Ovary (tissue), 10 donors: ENCODE measurements at places on chromosomes 7 and 10.

- H3K27me3 ChIP-seq = no peaks in the 10 kb centered on the region
- no peak overlapping the region for H3K27ac ChIP-seq
- DNase-seq = no peak
- H3K36me3 ChIP-seq = no peaks in the 10 kb centered on the region
- H3K4me1 ChIP-seq = no peaks in the 10 kb centered on the region
- no peak overlapping the region for H3K4me3 ChIP-seq
These were observed 54.4 kb downstream of the PKD1L1 start for GRCh38 chr7:47893721-47894365.

GRCh38 chr7:82339958-82340357, 103.6 kb downstream of the CACNA2D1 start:
- no peaks in the 10 kb centered on the region for H3K4me1 ChIP-seq
- DNase-seq = no peak
- H3K4me3 ChIP-seq = no peak overlapping the region
- H3K27ac ChIP-seq = no peak overlapping the region
- no peaks in the 10 kb centered on the region for H3K27me3 ChIP-seq
- H3K36me3 ChIP-seq = no peaks in the 10 kb centered on the region

GRCh38 chr7:3544202-3544601, 243.2 kb downstream of the SDK1 start:
- no peaks in the 10 kb centered on the region for H3K36me3 ChIP-seq
- H3K27me3 ChIP-seq = no peaks in the 10 kb centered on the region
- no peak for DNase-seq
- H3K4me1 ChIP-seq = no peaks in the 10 kb centered on the region
- no peak overlapping the region for H3K4me3 ChIP-seq

DNA sequence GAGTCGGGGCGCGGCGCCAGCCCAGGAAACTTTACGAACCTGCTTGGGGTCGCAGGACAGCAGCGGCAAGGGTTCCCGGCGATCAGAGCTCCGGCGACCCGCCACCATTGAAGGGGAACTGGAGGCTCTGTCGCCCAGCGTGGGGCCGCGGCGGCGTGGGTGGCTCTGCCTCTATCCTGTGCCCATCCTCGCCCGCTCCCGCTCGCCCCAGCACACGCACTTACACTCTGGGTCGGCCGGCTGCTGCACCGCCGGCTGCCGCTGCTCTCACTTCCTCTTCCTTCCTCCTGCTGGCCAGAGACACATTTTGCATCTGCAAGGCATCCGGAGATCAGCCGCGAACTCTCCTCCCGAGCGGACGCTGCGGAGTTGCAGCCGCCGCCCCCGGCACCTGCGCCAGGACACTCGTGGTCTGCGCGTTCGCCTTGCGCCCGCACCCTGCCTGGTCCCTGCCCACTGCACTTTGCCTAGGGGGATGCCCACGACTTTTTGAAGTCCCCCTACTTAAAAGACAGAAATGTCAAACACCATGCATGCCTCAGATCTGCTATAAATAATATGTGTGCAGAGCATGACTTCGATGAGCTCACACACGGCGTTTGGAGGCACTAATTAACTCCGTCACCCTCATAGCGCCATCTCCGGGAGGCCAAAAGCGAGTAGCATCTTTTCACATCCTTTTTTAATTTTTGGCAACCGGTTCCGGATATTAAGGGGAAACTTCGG, at the start of gene ELMO1:
ELMO1 (minus strand) TSS at position 229 of the 726 bp plus-strand sequence. CDS start 106,174 bp downstream, outside the sequence.
- peak within 1 kb of the TSS; percentile 67 for H3K27ac ChIP-seq
- H3K4me1 ChIP-seq = peaks cover 3% of the 10 kb centered on the region
- H3K36me3 ChIP-seq = no peaks in the 10 kb centered on the region

- DNase-seq = no peak
- no peaks in the 10 kb centered on the region for H3K36me3 ChIP-seq
- no peaks in the 10 kb centered on the region for H3K4me1 ChIP-seq
- H3K4me3 ChIP-seq = no peak overlapping the region
These were observed 45.3 kb upstream of the OSBPL3 start for GRCh38 chr7:25025218-25025671.

- peaks cover 7% of the 10 kb centered on the region for H3K4me1 ChIP-seq
- DNase-seq = peak; percentile 50
- no peaks in the 10 kb centered on the region for H3K27me3 ChIP-seq
- H3K4me3 ChIP-seq = no peak overlapping the region
These were observed 44.4 kb upstream of the OCM2 start for GRCh38 chr7:98034081-98035035.

- no peak overlapping the region for H3K4me3 ChIP-seq
- DNase-seq = no peak
- H3K4me1 ChIP-seq = peaks cover 12% of the 10 kb centered on the region
- no peaks in the 10 kb centered on the region for H3K27me3 ChIP-seq
- no peak overlapping the region for H3K27ac ChIP-seq
These were observed 29.0 kb upstream of the DGKI start for GRCh38 chr7:137875746-137876145.

- no peaks in the 10 kb centered on the region for H3K36me3 ChIP-seq
- no peaks in the 10 kb centered on the region for H3K27me3 ChIP-seq
These were observed 98.7 kb downstream of the TCERG1L start for GRCh38 chr10:131212763-131213325.

- DNase-seq = no peak
- no peak overlapping the region for H3K4me3 ChIP-seq
- no peaks in the 10 kb centered on the region for H3K27me3 ChIP-seq
- H3K36me3 ChIP-seq = no peaks in the 10 kb centered on the region
- no peaks in the 10 kb centered on the region for H3K4me1 ChIP-seq
These were observed 188.1 kb upstream of the TMEM72 start for GRCh38 chr10:44723082-44723481.

DNA sequence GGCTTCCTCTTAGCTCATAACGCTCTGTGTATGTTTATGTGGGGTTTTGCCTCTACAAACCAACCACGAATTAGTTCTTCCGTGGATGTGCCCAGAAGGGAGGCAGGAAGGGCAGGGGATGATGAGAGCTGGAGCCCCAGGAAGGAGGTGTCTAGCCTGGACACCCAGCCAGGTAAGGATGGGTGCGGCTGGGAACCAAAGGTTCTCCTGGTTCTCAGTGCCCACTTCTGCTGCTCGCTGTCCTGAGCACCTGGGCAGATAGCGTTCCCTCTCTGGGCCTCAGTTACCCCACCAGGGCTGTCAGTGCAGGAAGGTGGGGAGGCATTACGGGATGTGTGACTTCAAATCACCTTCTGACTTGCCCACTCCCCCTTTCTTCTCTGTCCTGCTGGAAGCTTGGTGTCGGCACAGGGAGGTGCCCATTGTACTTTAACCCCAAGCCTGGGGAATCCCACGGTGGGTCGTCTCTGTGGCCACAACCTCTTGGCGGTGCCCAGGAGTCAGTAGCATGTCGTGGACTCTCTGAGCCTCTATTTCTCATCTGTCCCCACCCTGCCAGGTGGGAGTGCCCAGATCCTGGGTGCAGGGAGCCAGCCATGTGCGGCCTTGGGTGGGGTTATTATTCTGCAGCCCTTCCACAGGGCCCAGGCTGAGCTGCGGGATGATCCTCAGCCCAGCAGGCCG, 18.7 kb upstream of the PCBD1 start:
- H3K4me3 ChIP-seq = no peak overlapping the region
- H3K27me3 ChIP-seq = no peaks in the 10 kb centered on the region
- H3K4me1 ChIP-seq = peaks cover 1% of the 10 kb centered on the region
- H3K36me3 ChIP-seq = no peaks in the 10 kb centered on the region
- no peak for DNase-seq
- H3K27ac ChIP-seq = no peak overlapping the region

- DNase-seq = no peak
- no peak overlapping the region for H3K4me3 ChIP-seq
- no peaks in the 10 kb centered on the region for H3K27me3 ChIP-seq
- H3K36me3 ChIP-seq = no peaks in the 10 kb centered on the region
- no peak overlapping the region for H3K27ac ChIP-seq
- peaks cover 10% of the 10 kb centered on the region for H3K4me1 ChIP-seq
These were observed 1.5 kb upstream of the TSPAN14 start for GRCh38 chr10:80452640-80453039.

DNA sequence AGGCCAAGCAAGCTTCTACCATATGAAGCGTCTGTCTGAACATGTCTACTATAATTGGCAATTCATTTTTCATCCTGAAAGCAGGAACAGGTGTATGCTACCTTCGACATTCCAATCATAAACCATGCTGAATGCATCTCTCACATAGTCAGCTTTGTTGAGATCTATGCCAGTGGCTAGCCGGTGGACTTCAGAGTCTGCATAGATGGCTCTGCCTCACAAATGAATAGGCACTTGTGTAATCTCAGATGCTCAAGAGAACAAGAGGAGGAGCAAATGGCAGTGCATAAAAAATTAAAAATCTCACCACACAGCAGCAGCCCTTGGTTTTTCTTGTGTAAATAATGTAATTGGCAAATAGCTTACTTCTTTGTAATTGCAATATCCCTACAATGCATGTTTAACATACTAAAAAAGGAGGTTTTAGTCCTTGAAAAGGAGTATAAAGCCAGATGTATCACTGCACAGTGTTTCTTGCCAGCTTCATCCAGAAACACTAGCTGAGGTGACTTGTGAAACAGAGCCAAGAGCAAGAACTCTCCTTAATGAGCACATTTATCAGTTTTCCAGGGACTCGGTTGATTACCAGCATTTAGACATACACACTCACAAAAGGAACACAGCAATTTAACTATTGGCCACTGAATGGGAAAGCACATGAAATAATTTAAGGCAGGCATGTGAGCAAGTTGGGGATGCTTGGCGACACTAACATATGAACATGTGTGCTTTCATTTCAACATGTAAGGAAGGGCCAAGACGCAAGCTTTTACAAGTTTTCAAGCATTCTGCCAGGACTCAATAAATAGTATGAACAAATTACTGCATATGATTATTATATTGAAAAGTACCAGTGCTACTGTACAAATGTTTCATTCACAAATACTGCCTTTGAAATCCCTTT, 249.9 kb upstream of the PLXNA4 start:
- no peak overlapping the region for H3K4me3 ChIP-seq
- H3K27ac ChIP-seq = no peak overlapping the region
- H3K27me3 ChIP-seq = no peaks in the 10 kb centered on the region
- no peaks in the 10 kb centered on the region for H3K4me1 ChIP-seq
- DNase-seq = no peak

DNA sequence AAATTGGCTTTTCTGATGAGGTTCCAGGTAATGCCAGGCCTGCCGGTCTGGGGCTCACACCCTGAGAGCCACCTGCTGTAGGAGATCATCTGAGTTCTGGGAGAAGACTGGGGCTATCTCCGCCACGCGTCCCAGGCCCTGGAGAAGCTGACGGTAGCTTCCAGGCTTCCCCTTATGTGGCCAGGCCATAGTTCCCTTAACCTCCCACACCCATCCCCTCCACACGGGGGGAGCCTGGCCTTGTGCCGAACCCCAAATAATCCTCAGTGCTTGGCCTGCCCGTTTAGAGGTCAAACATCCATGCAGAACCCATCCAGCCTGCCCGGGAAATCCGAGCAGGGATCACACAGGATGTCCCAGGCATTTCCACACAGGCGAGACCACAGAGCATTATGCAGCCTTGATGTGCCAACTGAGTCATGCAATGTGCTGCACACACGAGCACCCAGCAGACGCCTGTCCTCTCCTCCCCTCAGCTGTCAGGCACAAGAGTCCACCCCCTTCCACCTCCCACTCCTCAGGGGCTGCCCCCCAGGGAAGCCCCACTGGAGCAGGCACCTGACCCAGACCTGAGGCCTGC, 176.2 kb downstream of the PRKAG2 start:
- no peak overlapping the region for H3K4me3 ChIP-seq
- no peaks in the 10 kb centered on the region for H3K27me3 ChIP-seq
- H3K36me3 ChIP-seq = no peaks in the 10 kb centered on the region
- no peak for DNase-seq
- H3K4me1 ChIP-seq = peaks cover 1% of the 10 kb centered on the region
- no peak overlapping the region for H3K27ac ChIP-seq

DNA sequence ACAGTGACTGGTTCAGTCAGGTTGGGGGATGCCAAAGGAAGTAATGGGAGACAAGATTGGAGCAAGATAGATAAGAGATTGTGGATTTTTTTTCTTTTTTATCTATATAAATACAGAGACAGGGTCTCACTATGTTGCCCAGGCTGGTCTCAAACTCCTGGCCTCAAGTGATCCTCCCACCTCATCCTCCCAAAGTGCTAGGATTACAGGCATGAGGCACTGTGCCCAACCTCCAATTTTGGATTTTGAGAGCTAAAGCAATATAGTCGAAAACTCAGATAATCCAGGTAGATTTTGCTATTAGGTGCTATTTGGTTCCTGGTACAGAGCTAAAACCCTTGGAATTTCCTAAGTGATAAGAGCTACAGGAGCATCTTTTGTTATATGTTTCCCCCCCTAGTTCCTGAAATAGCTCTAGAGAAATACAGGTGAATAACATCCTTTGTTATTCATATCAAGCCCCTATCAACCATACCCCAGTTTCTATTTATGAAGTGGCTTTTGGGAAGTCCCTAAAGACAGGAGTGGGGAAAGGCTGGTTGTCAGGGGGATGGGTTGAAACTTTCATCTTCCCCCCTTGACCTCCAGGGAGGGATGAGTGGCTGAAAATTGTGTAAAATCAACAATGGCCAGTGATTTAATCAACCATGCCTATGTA, 151.2 kb downstream of the CFTR start:
- H3K36me3 ChIP-seq = no peaks in the 10 kb centered on the region
- no peak overlapping the region for H3K27ac ChIP-seq
- H3K27me3 ChIP-seq = no peaks in the 10 kb centered on the region
- DNase-seq = no peak
- H3K4me1 ChIP-seq = no peaks in the 10 kb centered on the region
- H3K4me3 ChIP-seq = no peak overlapping the region

DNA sequence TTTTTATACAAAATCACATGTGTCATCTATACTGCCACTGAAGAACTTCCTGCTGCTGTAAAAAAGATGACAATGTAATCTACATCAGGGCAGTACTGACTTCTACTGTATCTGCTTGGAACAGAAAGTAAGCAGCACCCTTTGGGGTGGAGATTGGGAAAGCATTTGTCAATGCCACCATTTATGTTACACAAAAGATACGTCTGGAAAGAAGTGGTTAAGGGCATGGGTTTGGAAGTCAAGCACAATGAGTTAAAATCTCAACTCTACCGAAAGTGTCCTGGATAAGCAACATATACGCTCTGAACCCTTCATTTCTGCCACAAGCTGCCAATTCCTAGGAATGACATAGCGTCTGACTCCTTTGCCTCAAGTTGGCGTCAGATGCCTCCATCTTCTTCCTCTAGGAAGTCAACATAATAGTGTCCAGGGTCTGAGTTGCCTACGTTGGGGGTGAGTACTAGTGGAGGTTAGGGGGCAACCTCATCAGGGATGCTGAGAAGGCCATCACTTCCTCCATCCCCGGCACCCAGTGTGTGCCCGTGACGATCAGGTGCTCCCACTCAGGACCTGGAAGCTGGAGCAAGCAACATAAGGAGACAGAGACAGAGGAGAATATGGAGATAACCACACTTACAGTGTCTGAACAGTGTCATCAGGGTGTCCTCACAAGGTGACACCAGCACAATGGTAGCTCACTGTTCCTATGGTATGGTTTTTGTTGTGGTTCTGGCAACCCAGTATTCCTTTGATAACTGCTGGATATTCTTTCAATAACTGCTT, 58.3 kb downstream of the SGMS1 start:
- H3K4me3 ChIP-seq = no peak overlapping the region
- no peaks in the 10 kb centered on the region for H3K36me3 ChIP-seq
- DNase-seq = no peak
- no peaks in the 10 kb centered on the region for H3K27me3 ChIP-seq
- no peak overlapping the region for H3K27ac ChIP-seq
